Neural crest cell (in vitro differentiated cells): ENCODE measurements at places on chromosomes 2 and 18. TPM values are rescaled to one million over a fixed set of nuclear protein-coding genes. Genes with fewer than 3 reads are reported as not detected.

The FHL2 gene
- total RNA-seq: 3.8 and 4.8 TPM in 2 replicates

GRCh38 chr2:240166191-240166590 is 25.7 kb upstream of the OTOS start:
- peaks cover 5% of the 10 kb centered on the region for H3K4me1 ChIP-seq
- no peaks in the 10 kb centered on the region for H3K27me3 ChIP-seq
- no peak overlapping the region for H3K27ac ChIP-seq
- no peak overlapping the region for H3K4me3 ChIP-seq

DNA sequence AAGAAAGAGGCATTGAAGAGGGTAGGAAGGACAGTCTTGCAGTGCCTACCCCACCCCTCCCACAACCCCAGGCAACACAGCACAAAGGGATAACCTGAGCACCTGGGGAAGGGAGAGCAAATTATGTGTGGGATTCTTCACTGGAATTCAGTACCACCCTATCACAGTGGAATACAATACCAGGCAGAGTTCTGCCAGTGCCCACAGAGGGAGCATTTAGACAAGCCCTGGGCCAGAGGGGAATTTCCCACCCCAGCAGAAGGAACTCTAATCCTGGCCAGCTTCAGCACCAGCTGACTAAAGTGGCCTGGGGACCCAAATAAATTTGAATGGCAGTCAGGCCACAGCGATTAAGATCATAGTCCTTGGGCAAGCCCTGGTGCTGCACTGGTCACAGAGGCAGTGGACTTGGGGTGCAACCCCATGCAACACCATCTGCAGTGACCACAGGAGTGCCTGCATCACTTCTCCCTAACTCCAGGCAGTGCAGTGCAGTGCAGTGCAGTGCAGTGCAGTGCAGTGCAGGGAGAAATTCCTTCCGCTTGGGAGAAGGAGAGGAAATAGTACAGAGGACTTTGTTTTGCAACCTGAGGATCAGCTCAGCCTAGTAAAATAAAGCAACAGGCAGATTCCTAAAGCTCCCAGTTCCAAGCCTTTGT is 147.8 kb upstream of the SRD5A2 start:
- no peak overlapping the region for H3K4me3 ChIP-seq
- no peak overlapping the region for H3K27ac ChIP-seq
- H3K4me1 ChIP-seq: no peaks in the 10 kb centered on the region
- DNase-seq: no peak

DNA sequence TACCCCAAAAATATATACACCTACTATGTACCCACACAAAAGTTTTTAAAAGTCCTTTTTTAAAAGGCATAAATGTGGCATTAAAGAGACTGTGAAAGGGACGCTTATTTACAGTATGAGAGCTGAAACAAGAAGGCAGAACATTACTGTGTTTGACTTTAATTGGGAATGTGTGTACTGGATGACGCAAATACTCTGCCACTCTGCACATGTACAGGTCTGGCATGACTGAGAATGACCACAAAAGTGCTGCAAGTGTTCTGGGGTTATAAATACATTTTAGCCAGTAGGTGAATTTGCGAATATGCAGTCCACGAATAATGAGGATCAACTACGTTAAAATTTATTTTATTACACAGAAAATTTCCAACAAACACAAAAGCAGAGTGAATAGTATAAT is 11.4 kb downstream of the DARS1 start:
- no peak overlapping the region for H3K4me3 ChIP-seq
- H3K27ac ChIP-seq: no peak overlapping the region

The ITGB6 gene
- not detected in 2 replicates for total RNA-seq

GRCh38 chr2:155315768-155316167 is 617.3 kb downstream of the KCNJ3 start:
- peaks cover 8% of the 10 kb centered on the region for H3K27me3 ChIP-seq
- no peaks in the 10 kb centered on the region for H3K36me3 ChIP-seq
- no peaks in the 10 kb centered on the region for H3K4me1 ChIP-seq
- no peak overlapping the region for H3K4me3 ChIP-seq

DNA sequence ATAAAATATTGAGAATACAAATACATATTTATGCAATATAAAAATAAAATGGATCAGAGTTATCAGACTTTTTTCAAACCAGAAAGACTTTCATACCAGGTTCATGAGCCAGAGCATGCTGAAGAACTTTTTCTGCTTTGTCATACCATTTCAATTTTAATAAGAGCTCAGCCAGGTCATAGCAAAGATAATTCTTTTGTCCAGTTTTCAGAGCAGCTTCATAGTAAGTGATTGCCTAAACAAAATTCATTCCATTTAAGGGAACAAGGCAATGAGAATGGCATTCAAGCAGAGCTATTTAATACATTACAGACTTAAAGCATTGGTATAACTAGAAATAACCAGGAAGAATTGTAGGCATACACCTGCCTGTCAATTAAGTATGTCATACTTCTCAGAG is 42.3 kb downstream of the TTC21B start:
- H3K36me3 ChIP-seq: peaks cover 17% of the 10 kb centered on the region
- H3K4me1 ChIP-seq: no peaks in the 10 kb centered on the region
- no peak for DNase-seq
- no peaks in the 10 kb centered on the region for H3K27me3 ChIP-seq
- no peak overlapping the region for H3K4me3 ChIP-seq

The ABCB11 gene
- 0.07 and 0.11 TPM in 2 replicates for total RNA-seq
